NCI-H2171 (cell line): ENCODE measurements at places on chromosomes 5 and 9.

DNA sequence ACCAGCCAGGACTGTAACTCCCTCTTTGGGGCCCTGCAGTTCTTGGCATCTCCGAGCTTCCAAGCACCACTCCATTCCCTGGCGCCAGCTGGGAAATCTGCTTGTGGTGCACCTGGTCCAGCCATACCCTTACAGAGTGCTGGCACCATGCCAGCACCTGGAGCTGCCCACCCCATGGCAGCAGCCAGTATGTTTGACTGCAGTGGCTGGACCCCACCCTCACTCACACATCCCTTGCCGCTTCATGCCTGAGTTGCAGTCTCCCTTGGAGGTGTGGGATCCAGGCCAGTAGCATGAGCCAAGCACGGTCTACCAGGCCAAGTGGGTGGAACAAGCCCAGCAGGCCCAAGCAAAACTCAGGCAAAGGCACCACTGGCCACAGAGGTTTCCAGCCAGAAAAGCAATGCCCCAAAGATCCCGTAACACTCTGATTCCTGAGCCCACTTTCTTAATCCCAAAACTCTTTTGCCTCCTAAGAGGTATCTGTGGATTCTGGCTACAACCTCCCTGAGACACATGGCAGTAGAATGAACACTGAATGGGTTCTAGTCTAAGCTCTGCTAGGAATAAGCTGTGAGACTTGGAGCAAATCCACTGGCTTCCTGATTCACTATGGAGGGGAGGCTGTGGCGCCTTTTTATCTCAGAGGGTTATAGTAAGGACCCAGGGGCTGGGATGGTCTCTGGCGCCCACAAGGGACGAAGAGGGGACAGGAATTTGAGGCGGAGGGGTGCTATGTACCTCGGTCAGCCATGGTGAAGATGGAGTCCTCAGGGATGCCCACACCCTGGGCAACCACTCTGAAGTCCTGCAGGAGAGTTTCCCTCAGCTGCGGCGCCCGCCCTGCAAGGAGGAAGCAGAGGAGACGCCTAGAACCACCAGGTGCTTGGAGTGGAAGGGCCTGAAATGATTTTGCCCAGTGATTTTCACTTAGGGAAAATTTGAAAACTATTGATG, 5.6 kb downstream of the AMBP start:
- DNase-seq = no peak

- DNase-seq = no peak
Measured at GRCh38 chr9:109681301-109681700, 98.7 kb upstream of the PALM2AKAP2 start.

- DNase-seq = no peak
Measured at GRCh38 chr9:70092190-70092589, 48.5 kb downstream of the MAMDC2 start.

GRCh38 chr5:142095035-142095434, 13.5 kb upstream of the NDFIP1 start:
- DNase-seq = no peak

DNA sequence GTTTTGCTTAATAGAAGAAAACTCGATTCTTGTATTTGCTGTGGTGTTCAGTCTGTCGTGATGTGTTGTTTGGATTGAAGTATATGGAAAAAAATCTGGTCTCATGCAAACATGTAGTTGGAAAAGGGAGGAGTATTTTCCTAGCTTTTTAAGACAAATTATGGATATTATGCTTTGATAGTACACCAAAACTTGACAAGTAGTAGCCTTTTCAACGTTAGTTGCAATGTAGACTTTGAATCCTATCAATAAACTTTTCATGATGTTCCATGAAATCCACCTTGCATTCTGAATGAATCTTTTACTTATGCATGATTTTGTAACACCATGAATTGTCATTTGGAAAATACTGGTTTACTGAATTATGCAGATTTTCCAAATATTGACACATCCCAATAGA, 64.2 kb downstream of the LHX2 start:
- DNase-seq = no peak
